ENCODE measurements at places on chromosomes 1 and 21. TPM values are rescaled to one million over a fixed set of nuclear protein-coding genes. Genes with fewer than 3 reads are reported as not detected.

DNA sequence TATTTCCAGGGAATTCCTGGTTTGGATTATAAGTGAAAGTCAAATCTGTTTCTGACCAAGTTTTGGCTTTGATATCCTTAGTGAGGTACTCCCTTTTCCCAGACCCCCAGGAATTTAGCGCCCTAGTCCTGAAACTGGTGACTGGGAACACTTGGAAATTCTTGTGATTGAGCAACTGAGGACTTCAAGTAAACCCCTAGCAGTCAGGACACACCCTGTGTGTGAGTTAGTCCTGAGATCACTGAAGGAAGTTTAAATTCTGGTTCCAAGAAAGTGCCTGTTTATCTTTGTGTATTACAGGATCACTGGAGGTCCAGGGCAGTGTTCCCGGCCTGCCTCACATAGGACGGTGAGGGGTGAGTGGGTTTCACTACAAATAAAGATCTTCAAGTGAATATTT is 95.1 kb upstream of the F3 start:
- no peak for DNase-seq

Gene IL20
- total RNA-seq, result not detected

GRCh38 chr1:1437904-1438376 is 2.5 kb downstream of the VWA1 start:
- DNase-seq, result no peak

DNA sequence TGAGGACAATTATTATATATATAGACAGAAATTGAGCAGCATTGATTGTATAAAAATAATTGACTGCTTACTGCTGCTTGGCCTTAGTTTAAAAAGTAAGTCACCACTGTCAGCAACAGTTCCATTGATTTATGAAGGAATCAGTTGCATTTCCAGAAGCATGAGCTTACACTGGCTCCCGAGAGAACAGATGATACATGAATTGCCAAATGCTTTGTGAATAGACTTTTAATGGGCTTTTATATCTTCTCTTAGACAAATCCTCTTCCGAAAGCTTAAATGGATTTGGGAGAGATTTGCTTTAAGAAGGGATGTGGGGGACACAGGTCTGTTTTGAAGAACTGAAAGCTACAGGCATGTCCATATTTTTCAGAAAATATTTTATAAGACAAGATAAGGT is 7.5 kb downstream of the FHAD1 start:
- DNase-seq, result no peak

- DNase-seq, result no peak
Observed at GRCh38 chr1:89936694-89937093, 58.2 kb upstream of the ZNF326 start.

- no peak for DNase-seq
Observed at GRCh38 chr1:206931709-206932108, 10.0 kb upstream of the FCMR start.
